ENCODE measurements at places on chromosomes 2 and 18. TPM values are rescaled to one million over a fixed set of nuclear protein-coding genes. Genes with fewer than 3 reads are reported as not detected.

The HAAO gene
- 28.8 TPM for total RNA-seq

The DQX1 gene
- 0.55 TPM for total RNA-seq

The INPP5D gene
- total RNA-seq = 8.0 TPM

The PPIL3 gene
- total RNA-seq = 49.1 TPM

The MYO7B gene
- total RNA-seq = 0.60 TPM

The COL4A4 gene
- 11.7 TPM for total RNA-seq

The TCF23 gene
- total RNA-seq = 0.11 TPM

The CREG2 gene
- 2.8 TPM for total RNA-seq

Measured in camera-type eye (tissue), 1 donor.